GM23248 (cell line): ENCODE measurements at places on chromosomes 11 and 22. TPM values are rescaled to one million over a fixed set of nuclear protein-coding genes. Genes with fewer than 3 reads are reported as not detected.

Gene SMDT1
- 73.6 and 77.0 TPM in 2 replicates for polyA plus RNA-seq

Gene TNNI2
- not detected in 2 replicates for polyA plus RNA-seq

Gene RAG1
- 0.10 and 0.49 TPM in 2 replicates for polyA plus RNA-seq

Gene GTSE1
- 8.0 and 8.6 TPM in 2 replicates for polyA plus RNA-seq

Gene AGBL2
- 0.35 and 0.51 TPM in 2 replicates for polyA plus RNA-seq

Gene TEX54
- 0.44 TPM in 1 of 2 replicates, not detected in the other for polyA plus RNA-seq

Gene NRGN
- 0.23 and 0.29 TPM in 2 replicates for polyA plus RNA-seq

Gene MMP7
- not detected in 2 replicates for polyA plus RNA-seq

Gene KCTD21
- 5.7 and 7.6 TPM in 2 replicates for polyA plus RNA-seq

Gene TBX10
- not detected in 2 replicates for polyA plus RNA-seq

Gene L3MBTL2
- 16.8 and 16.9 TPM in 2 replicates for polyA plus RNA-seq

Gene RNF26
- 49.5 and 53.1 TPM in 2 replicates for polyA plus RNA-seq

Gene ST13
- polyA plus RNA-seq: 161 and 174 TPM in 2 replicates

Gene TRIM6
- 1.9 and 2.2 TPM in 2 replicates for polyA plus RNA-seq

Gene UBQLNL
- 0.20 TPM in 1 of 2 replicates, not detected in the other for polyA plus RNA-seq

Gene ROM1
- 5.4 and 8.8 TPM in 2 replicates for polyA plus RNA-seq

Gene SLC29A2
- polyA plus RNA-seq: not detected in 2 replicates

Gene OR10G8
- not detected in 2 replicates for polyA plus RNA-seq

Gene PTPRCAP
- 0.43 and 0.68 TPM in 2 replicates for polyA plus RNA-seq

Gene BIK
- not detected in 2 replicates for polyA plus RNA-seq

Gene LDHAL6A
- 0.09 TPM in 1 of 2 replicates, not detected in the other for polyA plus RNA-seq

Gene PRR33
- not detected in 2 replicates for polyA plus RNA-seq

Gene OR8B12
- not detected in 2 replicates for polyA plus RNA-seq

Gene CDHR5
- not detected in 2 replicates for polyA plus RNA-seq

Gene HTR3B
- polyA plus RNA-seq: not detected in 2 replicates

Gene C11orf52
- 0.78 and 1.2 TPM in 2 replicates for polyA plus RNA-seq

Gene KCNA4
- polyA plus RNA-seq: 0.09 TPM in 1 of 2 replicates, not detected in the other

Gene MIAT
- polyA plus RNA-seq: 0.05 and 0.23 TPM in 2 replicates

Gene SHANK3
- 0.08 and 0.10 TPM in 2 replicates for polyA plus RNA-seq

Gene GAL
- 22.1 and 24.7 TPM in 2 replicates for polyA plus RNA-seq

Gene SDHD
- 185 and 186 TPM in 2 replicates for polyA plus RNA-seq

Gene WBP2NL
- 0.14 and 0.48 TPM in 2 replicates for polyA plus RNA-seq

Gene RASD2
- polyA plus RNA-seq: 1.5 and 1.6 TPM in 2 replicates

Gene POU2AF3
- not detected in 2 replicates for polyA plus RNA-seq
